ENCODE measurements at places on chromosomes 3 and 15.

GRCh38 chr3:24686808-24687207 is 192.2 kb upstream of the THRB start:
- DNase-seq = no peak

- no peak for DNase-seq
These were observed 93.1 kb downstream of the RAD18 start for GRCh38 chr3:8870134-8870533.

- DNase-seq = no peak
These were observed 160.9 kb downstream of the SLCO3A1 start for GRCh38 chr15:92014281-92015030.

DNA sequence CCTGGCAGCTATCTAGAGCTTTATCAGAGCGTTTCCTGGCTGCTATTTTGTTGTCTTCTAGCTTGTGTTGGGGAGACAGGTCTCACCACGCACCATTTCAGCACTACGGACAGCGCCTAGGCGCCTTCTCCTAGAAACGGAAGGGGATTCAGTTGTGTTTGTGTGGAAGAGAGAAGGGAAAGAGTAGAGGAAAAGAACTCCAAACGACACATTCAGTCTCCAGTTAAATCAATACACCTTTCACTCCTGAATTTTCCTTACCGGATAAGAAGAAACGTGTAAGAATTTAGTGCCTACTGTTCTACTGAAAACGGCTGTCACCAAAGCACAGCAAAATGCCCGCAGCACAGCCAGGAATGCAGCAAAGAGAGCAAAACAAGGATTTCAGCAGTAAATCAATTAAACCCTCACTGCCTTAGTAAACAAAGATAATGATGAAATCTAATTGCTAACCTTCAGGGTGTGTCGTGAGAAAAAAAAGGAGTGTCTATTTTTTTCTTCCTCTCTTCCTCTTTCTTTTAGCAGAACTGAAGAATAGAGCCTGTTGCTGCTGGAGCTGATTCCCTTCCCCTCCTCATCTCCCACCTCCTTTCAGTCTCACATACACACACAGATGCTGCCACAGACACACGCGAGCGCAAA is 412 bp upstream of the CTXN2 start:
- no peak for DNase-seq

- no peak for DNase-seq
These were observed 10.6 kb downstream of the PLA2G4F start for GRCh38 chr15:42145546-42146455.

DNA sequence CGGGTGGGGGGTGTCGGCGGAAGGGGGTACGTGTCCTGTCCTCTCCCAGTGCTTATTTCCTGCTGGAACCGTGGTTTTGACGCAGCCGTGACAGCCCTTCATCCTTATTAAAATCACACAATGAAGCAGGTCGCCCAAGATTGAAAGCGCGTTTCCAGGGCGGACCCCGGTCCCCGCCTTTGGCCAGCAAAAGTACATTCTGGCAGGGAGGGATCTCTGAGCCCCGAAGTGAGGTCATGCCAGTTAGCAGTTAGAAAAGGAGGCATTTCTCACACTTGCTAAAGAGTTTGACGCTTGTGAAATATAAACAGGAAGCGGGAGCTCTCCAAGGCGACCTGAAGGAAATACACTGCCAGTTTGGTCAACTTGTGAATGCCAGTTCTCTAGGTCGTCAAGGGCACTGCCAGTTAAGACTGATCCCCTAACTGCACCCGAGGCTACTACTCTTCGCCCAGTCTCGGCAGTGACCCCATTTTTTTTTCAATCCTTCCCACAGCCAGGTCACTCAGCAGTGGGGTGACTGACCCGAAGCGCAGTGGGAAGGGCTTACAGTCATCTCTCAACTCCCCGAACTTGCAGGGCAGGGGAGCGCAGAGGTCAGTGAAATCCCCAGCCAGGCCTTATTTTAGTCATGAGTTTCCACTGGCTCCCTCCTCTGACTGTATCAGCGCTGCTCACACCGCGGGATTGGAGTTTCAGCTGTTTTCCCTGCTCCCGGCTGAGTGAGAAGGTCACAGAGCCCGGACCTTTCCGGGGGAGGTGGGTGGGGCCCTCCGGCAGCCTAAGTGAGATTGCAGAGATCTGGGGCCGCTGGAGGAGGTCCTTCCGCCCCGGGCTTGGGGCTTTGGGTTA is 2.0 kb upstream of the BHLHE40 start:
- DNase-seq = peak; percentile 49

GRCh38 chr3:30112902-30113484 is 493.4 kb upstream of the TGFBR2 start:
- DNase-seq = no peak

DNA sequence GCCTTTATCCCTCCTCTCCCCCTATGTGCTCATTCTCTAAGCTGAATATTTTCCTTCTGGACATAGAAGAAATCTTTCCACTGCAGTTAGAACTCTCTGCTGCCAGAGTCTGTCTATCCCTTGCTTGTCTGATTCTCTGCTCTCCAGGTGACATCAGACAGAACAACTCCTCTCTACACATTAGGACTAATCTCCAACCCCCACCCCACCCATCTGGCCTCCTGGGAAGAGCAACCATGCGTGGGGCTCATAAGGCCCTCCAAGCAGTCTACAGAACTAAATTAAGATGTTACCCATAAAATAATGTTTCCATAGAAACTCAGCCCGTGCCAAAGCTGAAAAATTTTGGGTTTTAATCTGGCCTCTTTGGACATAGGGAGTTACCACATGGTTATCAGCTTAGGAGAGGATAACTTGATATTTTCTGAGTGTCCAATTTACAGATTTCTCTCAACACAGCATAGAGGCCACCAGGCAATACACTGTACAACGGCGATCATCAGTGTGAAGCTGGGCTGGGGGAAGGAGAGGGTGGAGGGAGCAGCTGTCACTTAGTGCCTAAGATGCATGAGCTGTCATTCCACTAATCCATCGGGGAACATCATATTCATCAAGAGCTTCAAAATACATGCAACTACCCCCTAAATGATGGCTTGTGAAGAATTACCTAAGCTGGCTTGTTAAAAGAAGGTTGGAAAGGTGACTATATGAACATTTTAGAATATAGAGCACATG is 199.4 kb downstream of the CLSTN2 start:
- DNase-seq = no peak

GRCh38 chr15:83435782-83436181 is 11.4 kb upstream of the SH3GL3 start:
- no peak for DNase-seq

DNA sequence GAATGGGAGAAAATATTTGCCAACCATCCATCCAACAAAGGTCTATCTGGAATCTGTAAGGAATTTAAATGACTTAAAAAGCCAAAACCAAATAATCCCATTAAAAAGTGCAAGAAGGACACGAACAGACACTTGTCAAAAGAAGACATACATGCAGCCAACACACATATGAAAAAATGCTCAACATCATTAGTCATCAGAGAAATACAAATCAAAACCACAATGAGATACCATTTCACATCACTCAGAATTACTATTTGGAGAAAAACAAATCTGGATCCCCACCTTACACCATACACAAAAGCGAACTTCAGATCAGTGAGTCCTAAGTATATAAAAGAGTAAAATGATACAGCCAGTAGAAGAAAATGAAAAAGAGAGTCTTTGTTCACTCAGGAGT is 58.6 kb upstream of the MNS1 start:
- DNase-seq = no peak

DNA sequence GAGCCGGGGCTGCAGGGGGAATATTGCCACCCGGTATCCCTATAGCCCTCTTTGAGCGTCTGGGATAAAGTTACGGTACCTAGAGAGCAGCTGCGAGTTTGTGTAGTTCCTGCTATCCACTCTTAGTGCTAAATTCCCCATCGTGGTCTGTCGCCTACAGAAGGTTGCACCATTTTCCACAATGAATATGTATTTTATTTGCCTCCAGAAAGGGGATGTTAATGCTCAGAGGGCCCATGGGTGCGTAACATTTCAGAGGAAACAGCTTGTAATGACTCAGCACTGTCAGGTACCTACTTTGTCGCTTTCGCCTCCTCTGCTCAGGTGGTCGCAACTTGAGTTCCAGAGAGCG is 1.1 kb downstream of the SLCO3A1 start:
- no peak for DNase-seq

DNA sequence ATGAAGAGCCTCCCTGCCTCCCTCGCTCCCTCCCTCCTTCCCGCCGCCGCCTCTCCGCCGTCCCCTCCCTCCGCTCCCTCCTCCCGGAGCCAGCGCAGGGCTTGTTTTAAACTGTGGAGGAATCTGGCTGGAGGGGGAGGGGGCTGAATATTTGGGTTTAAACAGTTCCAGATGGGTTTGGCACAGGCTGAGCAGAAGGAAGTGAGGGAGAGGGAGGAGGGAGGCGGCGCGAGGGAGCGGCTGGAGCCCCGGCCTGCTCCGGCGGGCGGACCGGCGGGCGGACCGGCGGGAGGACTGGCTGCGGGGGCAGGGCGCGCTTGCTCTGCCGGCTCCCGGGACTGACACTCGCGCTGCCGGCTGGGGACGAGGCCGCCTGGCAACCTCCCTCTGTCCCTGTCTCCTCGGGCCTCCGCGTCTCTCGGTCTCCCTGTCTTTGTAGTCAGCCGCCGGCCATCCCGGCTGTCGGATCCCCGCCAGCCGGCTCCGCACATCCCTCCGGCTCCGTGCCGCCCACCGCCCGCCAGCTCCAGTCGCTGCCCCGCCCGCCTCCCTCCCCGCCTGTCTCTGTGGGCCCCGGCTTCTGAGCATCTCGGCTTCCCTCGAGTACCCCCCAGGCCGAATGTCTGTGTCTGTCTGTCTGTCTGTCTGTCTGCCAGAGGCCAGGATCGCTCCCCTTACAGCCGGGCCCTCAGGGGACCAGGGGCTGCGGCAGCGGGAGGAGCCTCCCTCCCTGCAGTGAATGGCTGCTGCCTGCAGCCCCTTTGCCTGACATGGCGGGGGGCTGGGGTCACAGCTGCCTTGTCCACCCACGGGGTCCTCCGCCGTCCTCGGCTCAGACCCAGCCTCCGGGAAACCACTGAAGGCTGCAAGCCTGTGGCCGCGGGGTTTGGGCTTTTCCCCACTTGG is 7.6 kb downstream of the EPHB3 start:
- no peak for DNase-seq

DNA sequence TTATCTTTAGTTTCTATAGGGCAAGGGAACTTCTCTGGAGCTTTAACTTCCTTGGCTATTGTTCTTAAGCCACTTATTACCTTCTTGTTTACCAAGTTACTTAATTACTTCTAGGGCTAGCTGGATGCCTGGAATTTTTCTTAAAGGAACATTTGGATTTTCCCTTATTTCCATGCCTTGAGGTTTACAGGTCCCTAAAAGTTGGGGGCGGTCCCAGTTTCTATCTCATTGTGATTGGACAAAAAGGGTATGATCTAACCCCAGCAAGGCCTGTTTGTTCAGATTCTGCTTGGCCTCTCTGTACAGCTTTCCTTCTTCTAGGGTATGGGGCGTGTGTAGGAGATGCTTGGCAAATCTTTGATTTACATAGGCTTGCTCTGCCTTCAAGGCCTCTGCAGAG is 17.4 kb downstream of the PDHB start:
- no peak for DNase-seq

DNA sequence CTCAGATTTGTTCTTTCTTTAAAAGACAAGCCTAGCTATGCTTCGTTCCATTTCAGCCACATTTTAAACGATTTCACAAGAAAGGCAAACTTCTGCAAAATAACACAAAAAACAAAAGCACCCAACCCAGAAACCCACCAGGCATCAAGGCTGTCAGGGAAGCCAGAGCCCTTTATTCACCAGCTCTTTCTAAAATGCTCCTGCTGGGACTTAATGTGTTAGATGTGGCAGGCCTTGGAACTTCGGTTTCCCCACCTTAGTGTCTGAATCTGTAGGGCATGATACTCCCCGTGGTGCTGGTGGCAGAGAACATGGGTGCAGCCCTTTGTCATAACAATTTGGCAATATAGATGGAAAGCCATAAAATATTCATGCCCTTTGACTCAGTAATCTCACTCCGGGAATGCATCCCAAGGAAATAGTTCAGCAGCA is 56.8 kb upstream of the LCTL start:
- DNase-seq = no peak

DNA sequence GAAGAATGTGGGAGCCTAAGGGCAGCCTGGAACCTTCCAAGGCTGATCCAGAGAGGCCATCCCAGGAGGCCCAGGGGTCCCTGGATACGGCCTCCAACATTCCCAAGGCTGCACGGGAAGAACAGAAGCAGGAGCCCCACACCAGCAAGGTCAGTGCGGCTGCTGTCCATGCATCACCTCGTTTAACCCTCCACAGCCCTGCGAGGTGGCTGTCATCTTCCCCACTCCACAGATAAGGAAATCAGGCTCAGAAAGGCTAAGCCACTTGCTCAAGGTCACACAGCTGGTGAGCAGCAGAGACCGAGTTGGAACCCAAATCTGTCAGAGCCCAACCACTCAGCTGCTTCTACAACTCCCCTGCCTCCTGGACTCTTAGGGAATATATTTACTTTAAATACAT is 21.6 kb downstream of the SEMA7A start:
- DNase-seq = no peak

- DNase-seq = no peak
These were observed 84.3 kb upstream of the ARL6 start for GRCh38 chr3:97680210-97680609.

DNA sequence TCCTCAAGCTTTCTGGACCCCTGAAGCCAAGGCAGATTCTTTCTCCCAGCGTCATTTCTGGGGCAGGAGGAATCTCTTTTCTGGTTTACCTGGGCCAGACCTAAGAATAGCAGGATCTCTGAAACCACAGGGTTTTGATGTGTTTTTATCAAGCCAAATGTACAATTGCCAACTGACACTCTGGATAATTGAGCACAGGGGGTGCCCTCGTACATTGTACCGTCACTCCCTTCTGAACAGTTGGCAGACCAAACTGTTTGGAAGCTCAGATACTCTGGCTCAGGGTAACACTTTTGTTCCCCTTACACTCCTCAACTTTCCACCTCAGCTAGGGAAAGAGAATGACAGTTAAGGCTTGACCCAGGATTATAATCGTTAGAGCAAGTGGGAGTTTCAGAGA is 49.9 kb downstream of the ASTE1 start:
- no peak for DNase-seq

- DNase-seq = no peak
These were observed 7.7 kb downstream of the SUCLG2 start for GRCh38 chr3:67646586-67647234.

GRCh38 chr3:13539671-13540070 is 9.3 kb upstream of the FBLN2 start:
- no peak for DNase-seq

DNA sequence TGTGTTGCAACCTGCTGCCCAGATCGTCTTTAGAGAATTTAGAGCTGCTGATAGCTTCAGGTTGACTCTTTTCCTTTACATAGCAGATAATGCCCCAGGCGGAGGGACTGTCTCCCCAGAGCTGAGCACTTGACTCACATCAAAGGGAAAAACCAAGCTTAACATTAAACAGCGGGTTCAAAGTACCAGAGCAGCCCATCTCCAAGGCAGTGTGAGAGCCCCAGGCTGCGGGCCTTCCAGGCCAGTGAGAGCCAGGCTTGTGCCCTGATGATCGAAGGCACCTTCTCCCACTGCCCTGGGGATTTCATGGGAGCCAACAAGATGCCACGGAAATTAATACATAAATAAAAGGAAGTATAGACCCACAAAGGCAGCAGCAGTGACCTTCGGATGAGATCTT is 275.6 kb downstream of the XXYLT1 start:
- no peak for DNase-seq

GRCh38 chr3:42377681-42378080 is 32.7 kb downstream of the LYZL4 start:
- DNase-seq = no peak
